Regular cardiac myocyte (primary cell): ENCODE measurements at places on chromosomes 13 and 19. TPM values are rescaled to one million over a fixed set of nuclear protein-coding genes. Genes with fewer than 3 reads are reported as not detected.

REEP6 gene
- 1.2 and 2.8 TPM in 2 replicates for total RNA-seq

ZNF491 gene
- 2.9 and 3.9 TPM in 2 replicates for total RNA-seq

COX6B2 gene
- total RNA-seq, result not detected in 2 replicates

FCER2 gene
- total RNA-seq, result not detected in 2 replicates

MYO9B gene
- 65.9 and 70.8 TPM in 2 replicates for total RNA-seq

ZNF442 gene
- total RNA-seq, result 6.3 and 12.7 TPM in 2 replicates

KLK12 gene
- total RNA-seq, result not detected in 2 replicates

GNG8 gene
- not detected in 2 replicates for total RNA-seq

ACP7 gene
- total RNA-seq, result 0.56 and 1.7 TPM in 2 replicates

KCTD12 gene
- total RNA-seq, result 34.1 and 42.6 TPM in 2 replicates

SMG9 gene
- total RNA-seq, result 4.8 and 6.8 TPM in 2 replicates

APBA3 gene
- total RNA-seq, result 21.9 and 25.7 TPM in 2 replicates

CGB2 gene
- total RNA-seq, result not detected in 2 replicates

HIF3A gene
- total RNA-seq, result under 0.01 and 1.1 TPM in 2 replicates

SPRY2 gene
- 22.8 and 47.9 TPM in 2 replicates for total RNA-seq

LILRA1 gene
- not detected in 2 replicates for total RNA-seq

PRPF31 gene
- total RNA-seq, result 44.5 and 79.0 TPM in 2 replicates
